ENCODE measurements at places on chromosomes 16 and 17. TPM values are rescaled to one million over a fixed set of nuclear protein-coding genes. Genes with fewer than 3 reads are reported as not detected.

DNA sequence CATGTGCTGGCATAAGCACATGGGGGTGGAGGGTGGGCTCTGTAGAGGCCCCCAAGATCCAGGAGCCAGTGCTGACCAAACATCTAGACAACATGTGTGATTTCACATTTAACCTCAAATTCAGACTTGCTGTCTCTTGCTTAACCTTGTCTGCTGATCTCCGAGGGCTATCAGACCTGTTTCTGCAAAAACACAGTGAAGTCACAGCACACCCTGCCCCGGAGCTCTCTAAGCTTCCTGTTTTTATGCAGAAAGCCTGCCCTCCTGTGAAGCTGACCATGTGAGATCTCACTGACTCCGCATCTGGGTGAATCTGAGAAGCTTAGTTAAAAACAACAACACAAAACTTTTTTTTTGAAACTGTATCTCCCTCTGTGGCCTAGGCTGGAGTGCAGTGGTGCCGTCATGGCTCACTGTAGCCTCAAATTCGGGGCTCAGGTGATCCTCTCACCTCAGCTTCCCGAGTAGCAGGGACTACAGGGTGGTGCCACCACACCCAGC lies 6.6 kb upstream of the DPEP2 start:
- H3K36me3 ChIP-seq: no peaks in the 10 kb centered on the region
- no peak overlapping the region for H3K4me3 ChIP-seq
- H3K4me1 ChIP-seq: no peaks in the 10 kb centered on the region
- no peaks in the 10 kb centered on the region for H3K27me3 ChIP-seq

- H3K36me3 ChIP-seq: no peaks in the 10 kb centered on the region
- H3K4me1 ChIP-seq: no peaks in the 10 kb centered on the region
- DNase-seq: no peak
- H3K4me3 ChIP-seq: no peak overlapping the region
- H3K27ac ChIP-seq: no peak overlapping the region
- H3K27me3 ChIP-seq: peaks cover 20% of the 10 kb centered on the region
Observed at GRCh38 chr17:8074554-8074953, 13.0 kb downstream of the ALOX12B start.

GRCh38 chr17:61510237-61510636 lies 58.0 kb downstream of the TBX4 start:
- no peak overlapping the region for H3K4me3 ChIP-seq
- peaks cover 2% of the 10 kb centered on the region for H3K4me1 ChIP-seq
- H3K27me3 ChIP-seq: no peaks in the 10 kb centered on the region
- no peaks in the 10 kb centered on the region for H3K36me3 ChIP-seq

TAT gene
- total RNA-seq: 0.20 TPM

DNA sequence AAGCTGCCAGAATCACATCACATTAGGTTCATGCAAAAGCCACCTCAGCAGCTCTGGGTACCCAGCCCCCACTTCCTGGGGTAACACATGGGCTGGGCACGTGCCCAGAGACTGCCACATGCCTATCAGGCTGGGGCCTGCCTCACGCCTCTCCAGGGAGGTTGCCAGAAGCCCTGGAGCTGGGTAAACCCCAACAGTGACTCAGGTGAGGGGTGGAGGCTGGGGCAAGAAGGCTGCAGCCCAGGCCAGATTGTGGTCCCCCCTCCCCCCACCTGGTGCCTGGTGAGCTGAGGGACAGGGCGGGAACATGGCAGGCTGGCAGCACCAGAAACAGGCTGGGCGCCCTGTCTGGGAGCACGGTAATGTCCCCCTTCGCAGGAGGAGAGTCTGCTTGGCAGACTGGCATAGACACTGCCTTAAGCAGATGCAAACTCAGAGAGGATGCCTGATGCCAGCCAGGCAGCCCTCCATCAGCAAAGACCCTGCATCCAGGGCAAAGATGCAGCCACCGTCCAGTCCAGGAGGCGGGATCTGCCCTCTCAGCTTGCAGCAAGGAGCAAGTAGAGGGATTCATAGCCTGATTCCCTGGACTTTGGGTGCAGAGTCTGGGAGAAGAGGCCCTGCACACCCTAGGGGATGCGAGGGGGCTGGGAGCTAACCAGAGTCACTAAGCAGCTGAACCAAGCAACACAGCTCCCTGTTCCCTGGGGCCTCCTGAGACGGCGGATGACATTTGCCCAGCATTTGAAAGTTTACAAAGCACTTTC lies 28.8 kb downstream of the NGFR start:
- H3K4me3 ChIP-seq: no peak overlapping the region
- no peaks in the 10 kb centered on the region for H3K27me3 ChIP-seq
- no peak for DNase-seq
- H3K27ac ChIP-seq: no peak overlapping the region

DNA sequence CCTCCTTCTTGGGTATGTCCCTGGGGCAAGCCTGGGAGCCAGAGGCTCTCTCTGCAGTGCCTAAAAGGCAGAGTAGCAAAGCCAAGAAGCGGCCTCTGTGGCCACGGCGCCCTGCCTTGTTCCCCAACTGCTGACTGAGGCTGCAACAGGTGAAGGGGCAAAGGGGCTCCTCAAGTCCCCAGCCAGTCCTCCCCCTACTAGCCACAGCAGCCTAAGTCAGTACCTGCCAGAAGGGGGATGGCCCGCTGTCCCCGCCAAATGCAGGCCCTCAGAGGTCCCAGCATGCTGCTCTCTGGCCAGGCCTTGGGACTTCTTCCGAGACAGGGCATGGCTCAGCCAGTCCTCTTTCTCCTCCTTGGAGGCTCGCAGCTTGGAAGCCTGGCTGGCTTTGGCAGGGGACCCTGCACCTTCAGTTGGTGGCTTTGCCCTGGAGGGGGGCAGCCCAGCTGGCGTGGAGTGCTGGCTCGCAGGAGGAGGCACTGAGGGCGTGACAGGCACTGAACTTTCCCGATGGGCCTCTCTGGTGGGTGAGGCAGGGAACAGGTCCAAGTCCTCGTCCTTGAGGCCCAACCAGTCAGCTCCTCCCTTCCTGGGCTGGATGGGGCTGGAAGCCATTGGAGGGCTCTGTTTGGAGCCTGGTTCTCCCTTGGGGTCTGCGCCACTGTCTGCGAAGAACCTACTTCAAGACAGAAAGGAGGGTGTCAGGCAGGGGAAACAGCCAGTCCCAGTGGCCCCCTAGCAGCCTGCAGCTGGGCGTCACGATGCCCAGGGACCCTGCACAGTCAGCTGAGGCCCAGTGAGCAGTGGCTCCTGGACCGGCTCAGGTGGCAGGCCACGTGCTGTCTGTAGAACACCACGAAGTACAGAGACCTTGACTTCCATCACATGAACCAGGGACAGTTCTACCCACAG lies 17.6 kb downstream of the FBF1 start:
- H3K4me3 ChIP-seq: no peak overlapping the region
- no peak for DNase-seq
